ENCODE measurements at places on chromosomes 3 and 15. TPM values are rescaled to one million over a fixed set of nuclear protein-coding genes. Genes with fewer than 3 reads are reported as not detected.

The OXSM gene
- total RNA-seq: 17.7 TPM

The INKA1 gene
- 1.1 TPM for total RNA-seq

The MKRN3 gene
- total RNA-seq: 2.6 TPM

The NSMCE3 gene
- total RNA-seq: 14.8 TPM

The TTLL13 gene
- total RNA-seq: not detected

The IL17RC gene
- 29.5 TPM for total RNA-seq

The U2SURP gene
- 96.8 TPM for total RNA-seq

The PPCDC gene
- 15.5 TPM for total RNA-seq

The CEP19 gene
- 2.7 TPM for total RNA-seq

The RPL15 gene
- total RNA-seq: 2,927 TPM

The ECE2 gene
- not detected for total RNA-seq

The ZBBX gene
- not detected for total RNA-seq

The IGSF11 gene
- 5.6 TPM for total RNA-seq

The GOLGA6B gene
- total RNA-seq: not detected

The ARL6 gene
- total RNA-seq: 4.5 TPM

The SLC9C1 gene
- not detected for total RNA-seq

The MB21D2 gene
- 5.8 TPM for total RNA-seq

The CHRNA7 gene
- 5.2 TPM for total RNA-seq

The GRK7 gene
- not detected for total RNA-seq

The CPLX3 gene
- total RNA-seq: 0.07 TPM

The ROPN1 gene
- total RNA-seq: not detected

The FBXO40 gene
- total RNA-seq: not detected

The FOXL2NB gene
- 1.4 TPM for total RNA-seq

The GPX1 gene
- total RNA-seq: 292 TPM

The UBA7 gene
- 0.72 TPM for total RNA-seq

The SEMA3F gene
- 15.0 TPM for total RNA-seq

The PPP1R14D gene
- total RNA-seq: not detected

The BOC gene
- total RNA-seq: 7.1 TPM

The GRAMD2A gene
- 0.07 TPM for total RNA-seq

The OIP5 gene
- 13.3 TPM for total RNA-seq
